Kidney epithelial cell (primary cell): ENCODE measurements at places on chromosomes 13 and 19.

- no peak for DNase-seq
These were observed 124.2 kb downstream of the TBC1D4 start for GRCh38 chr13:75357576-75358289.

- no peak for DNase-seq
These were observed 2232.7 kb downstream of the PCDH9 start for GRCh38 chr13:64997438-64997837.

GRCh38 chr13:110713981-110714796, 689 bp downstream of the ING1 start:
- no peak for DNase-seq

DNA sequence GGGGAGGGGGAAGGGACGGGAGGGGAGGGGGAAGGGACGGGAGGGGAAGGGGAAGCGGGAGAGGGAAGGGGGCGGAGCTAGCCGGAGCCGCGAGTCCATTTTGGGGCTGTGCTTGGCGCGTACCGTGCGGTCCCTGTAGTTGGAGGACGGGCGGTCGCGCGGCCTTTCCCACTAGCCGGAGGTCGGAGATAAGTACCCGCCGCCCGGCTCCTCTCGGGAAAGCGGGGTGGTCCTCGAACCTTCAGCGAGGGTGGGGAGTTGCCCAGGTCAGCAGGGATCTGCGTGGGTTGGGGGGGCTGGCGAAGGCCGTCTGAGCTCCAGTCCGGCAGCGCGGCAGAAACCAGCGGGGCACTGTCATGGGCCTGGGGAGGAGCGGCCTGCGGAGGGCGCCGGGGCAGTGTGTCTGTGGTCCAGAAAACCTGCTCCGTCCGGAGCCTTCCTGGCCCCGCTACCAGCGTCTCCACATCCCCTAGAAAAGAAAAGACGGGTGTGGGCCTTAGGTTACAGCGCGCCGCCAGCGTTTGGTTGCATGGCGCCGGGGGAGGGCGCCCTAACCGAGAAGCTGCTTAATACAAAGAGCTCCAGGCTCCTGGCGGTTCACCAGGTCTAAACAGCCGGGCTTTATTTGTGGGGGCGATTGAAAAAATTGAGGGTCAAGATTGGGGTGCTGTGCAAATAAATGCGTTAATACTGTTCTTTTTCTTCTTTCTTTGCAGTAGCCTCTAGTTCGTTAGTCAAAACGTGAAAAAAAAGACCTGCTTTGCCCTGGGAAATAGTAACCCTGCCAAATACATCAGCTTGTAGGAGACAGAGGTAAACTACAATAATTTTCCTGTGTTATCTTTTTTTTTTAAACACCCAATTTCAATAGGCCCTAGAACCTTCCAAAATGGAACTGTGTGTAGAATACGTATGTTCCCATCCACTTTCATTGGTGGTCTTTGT, at the start of gene TRIM13:
Gene TRIM13, plus strand, starts transcription at position 92 of the 945 bp plus-strand sequence. CDS start 14,899 bp downstream, outside the sequence.
- DNase-seq = peak; percentile 50

DNA sequence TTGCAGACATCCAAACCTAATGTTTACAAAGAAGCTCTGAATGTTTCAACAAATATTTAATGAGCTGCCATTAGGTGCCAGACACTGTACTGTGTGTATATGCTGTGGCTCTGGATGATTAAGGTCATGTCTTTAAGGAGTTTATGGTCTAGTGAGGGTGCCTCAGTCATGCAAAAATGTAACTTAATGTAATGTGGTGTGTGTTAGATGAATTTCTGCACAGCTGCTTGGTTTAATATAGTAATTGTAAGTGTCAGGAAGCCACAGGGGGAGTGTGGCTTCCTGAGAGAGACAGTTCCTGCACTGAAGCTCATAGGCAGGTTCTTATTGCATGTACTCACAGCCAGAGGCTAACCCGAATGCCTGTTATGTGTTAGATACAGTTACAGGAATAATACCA, 43.3 kb downstream of the SPATA13 start:
- DNase-seq = no peak

DNA sequence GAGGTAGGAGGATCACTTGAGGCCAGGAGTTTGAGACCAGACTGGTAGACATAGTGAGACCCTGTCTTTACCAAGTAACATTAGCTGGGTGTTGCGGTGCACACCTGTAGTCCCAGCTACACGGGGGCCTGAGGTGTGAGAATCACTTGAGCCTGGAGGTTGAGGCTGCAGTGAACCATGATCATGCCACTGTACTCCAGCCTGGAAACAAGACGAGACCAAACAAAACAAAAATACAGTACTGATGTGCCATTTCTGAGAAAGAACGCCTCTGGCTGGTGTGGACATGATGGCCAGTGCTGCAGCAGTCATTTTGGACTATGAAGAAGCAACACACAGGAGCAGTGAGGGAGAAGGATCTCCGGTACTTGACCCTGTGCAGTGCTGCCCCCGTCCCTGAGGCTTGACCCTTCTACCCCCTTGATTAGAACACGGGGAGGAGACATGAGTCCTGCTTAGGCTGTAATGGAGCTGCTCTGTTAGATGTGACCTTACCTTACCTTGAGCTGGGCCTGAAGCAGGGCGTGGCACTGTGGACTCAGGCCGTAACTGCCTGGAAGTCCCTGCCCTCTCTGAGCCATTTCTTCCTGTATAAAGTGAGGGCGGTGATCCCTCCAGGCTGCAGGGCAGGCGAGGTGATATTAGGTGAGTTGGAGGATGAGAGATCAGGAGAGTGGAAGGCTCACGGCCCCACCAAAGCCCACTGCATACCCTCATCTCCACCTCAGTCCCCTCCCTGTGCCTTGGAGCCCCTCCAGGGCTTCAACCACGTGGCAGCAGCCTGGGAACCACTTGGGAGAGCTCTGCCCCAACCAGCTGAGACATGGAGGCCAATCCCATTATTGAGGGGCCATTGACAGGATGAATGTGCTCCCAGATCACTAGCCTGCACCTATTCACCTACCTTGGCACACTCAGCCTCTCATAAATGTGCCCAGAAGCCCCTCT, 5.9 kb downstream of the RPL18A start:
- no peak for DNase-seq

DNA sequence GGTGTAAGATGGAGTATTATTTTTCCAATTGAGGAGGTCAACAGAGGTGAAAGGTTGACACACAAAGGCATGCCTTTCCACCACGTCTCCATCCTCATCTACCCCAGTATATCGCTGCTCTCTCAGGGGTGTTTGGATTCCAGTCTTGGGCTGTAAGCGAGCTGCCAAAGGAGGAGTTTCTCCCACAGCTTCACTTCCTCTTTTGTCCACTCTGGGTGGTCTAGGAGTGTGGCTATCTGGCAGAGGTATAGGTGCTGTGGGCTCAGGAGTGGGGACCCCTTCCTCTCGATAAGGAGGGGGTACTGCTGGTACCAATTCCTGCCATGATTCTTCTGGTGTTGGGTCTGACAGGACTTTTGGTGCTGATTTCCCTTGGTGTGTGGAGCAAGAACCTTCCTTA, 39.4 kb downstream of the ZNF846 start:
- no peak for DNase-seq

DNA sequence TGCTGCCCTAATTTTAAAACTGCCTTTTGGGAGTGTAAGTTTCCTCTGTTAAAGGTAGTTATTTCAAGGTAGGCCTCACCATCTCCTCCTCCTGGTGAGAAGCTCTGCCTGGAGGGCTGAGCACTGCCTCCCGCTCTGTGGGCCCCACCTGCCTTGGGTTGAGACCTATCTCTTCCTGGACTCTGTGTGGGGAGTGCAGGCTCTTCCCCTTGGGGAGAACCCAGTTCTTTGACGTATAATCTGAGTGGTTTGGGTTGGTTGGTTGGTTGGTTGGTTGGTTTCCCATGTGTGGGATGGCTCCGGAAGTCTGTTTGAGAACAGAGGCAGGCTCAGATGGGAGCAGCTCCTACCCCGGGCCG, 39.1 kb downstream of the ACTN4 start:
- no peak for DNase-seq

- DNase-seq = no peak
These were observed 40.7 kb downstream of the PCCA start for GRCh38 chr13:100129605-100130004.

GRCh38 chr13:60772726-60773125, 375.7 kb downstream of the TDRD3 start:
- DNase-seq = no peak

DNA sequence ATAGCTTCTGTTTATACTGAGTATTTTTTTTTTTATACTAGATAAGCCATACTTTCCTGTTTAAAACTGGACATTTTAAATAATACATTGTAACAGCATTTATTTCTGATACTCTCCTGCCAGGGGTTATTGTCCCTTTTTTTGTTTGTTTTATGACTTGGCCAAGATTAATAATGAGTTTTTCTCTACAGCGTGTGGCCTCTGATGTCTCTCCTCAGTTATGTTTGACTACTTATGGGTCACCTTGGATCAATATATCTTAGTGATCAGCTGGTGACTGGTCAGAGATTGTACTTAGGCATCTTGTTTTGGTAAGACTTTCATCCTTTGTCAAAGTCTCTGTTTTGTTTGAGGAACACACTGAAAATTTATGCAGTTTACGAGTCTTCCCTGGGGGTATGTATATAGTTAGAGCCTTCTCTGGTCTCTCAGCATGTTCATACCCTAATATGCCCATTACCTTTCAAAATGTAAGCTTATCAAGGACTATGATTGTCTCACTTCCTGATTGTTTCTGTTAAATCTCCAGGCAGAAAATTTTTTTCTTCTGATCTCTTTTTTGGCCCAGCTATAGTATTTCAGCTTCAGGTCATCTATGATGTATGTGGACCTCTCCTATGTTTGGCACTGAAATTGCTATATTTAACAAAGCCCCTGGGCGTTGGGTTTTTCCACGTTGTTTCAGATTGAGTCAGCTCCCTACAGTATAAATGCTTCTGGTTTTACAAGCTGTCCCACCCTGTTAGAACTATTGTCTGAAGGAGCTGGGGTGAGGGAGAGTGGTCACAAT, 87.9 kb downstream of the URI1 start:
- DNase-seq = no peak

DNA sequence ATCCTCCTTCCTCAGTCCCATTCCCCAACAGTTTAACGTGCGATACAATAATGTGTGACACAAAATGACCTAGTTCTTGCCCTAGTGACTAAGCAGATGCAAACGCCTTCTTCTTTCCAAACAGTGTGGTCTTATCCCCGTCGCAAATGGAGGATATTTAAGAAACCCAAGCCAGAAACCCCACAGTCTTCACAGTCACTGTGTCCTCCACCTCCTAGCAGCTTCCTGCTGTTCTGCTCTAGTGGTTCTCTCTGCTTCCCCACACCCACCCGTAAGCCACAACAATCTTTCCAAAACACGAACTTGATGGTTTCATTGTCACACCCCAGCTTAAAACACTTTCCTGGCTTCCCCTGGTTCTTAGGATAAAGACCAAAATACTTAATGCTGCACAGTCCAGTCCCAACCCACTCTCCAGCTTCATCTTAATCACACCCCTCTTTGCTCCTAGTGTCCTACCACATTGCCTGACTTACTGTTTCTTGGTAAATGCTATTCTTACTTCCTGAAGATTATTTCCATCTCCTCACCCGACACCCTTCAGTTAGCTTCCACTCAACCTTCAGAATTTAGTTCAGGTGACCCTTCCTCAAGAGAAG, 32.3 kb downstream of the ITM2B start:
- DNase-seq = no peak

- no peak for DNase-seq
These were observed 1.7 kb downstream of the ITM2B start for GRCh38 chr13:48234566-48235340.

DNA sequence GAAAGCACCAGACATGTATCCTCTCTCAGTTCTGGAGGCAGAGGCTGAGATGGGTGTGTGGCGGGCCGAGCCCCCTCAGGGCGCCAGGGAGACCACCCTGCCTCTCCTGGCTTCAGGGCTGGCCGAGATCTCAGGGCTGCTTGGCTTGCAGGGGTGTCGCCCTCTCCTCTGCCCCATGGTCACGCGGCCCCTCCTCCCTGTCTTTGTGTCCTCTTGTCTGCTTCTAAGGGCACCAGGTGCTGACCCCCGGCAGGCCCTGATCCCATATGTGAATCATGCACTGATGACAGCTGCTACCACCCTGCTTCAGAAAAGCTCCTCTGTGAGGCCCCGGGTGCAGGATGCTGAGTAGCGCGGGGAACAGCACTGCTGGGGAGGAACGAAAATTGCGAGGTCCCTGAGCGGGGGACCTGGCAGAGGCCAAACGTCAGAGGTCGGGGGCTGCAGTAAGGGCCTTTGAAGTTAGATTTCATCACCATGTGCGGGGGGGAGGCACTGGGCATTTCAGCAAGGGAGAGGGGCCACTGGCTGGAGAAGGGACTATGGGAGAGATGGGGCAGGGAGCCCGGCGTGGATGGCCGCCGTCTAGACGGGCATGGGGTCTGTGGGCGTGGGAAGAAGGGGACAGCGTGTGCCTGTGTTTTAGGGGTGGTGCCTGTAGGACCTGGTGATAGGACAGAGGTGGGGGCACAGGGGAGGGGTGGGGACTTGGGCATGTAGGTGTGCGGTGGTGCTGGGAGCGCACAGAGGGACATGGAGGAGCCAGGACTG, 125.2 kb downstream of the KDM4B start:
- DNase-seq = no peak

- no peak for DNase-seq
These were observed 307.0 kb downstream of the SPRY2 start for GRCh38 chr13:80033951-80034350.

GRCh38 chr19:35122687-35123551, 7.3 kb downstream of the FXYD3 start:
- no peak for DNase-seq

DNA sequence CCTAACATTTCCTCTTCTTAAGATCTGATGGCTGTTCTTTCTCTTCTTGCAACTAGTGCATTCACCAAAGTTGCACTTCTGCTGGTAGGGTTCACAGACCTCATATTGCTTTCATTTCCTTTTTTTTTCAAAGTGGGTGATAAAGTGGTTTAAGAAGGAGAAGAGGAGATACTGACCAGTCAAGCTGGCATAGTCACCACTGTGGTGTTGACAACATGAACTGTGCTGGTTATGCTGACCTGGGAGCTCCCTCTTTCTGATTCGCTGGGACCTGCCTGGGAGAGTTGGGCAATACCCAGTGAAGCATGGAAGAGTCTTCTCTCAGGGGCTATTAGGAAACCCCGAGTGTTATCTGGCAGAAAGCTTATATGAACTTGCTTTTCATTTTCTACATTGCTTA, 222.9 kb downstream of the SLITRK5 start:
- DNase-seq = no peak

GRCh38 chr19:15291089-15291488, 41.2 kb downstream of the BRD4 start:
- no peak for DNase-seq

- DNase-seq = no peak
These were observed 26.7 kb downstream of the EBPL start for GRCh38 chr13:49664606-49665005.

DNA sequence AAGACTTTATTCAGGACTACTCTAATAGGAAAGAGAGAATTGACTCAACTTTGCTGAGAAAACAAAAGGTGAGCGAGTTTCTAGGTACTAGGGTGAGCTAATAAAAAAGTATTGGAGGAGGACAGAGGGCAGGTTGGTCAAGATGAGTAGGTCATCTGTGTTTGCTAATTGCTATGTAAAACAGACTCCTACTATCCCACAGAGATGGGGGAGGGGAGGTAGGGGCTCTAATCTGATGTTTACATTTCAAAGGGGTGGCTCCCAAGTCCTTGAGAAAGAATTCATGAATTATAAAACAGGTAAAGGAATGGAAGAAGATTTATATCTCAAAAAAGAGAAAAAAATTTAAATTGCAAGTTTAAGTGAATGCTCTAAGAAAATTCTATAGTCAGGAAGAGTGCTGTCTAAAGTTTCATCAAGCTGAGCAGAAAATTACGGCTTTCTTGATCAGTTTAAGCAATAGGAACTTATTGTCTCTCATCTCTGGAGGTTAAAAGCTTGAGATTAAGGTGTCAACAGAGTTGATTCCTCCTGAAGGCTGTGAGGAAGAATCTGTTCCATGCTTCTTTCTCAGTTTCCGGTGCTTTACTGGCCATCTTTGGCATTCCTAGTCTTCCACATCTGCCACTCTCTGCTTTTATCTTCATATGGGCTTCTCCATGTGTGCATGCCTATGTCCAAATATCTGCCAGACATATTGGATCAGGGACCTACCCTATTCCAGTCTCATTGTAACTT, 790.3 kb downstream of the SLITRK5 start:
- no peak for DNase-seq
